ENCODE measurements at places on chromosomes 1 and 21. TPM values are rescaled to one million over a fixed set of nuclear protein-coding genes. Genes with fewer than 3 reads are reported as not detected.

Gene EVA1C
- 115 TPM for total RNA-seq

Gene SELL
- total RNA-seq: 8.5 TPM

Gene KCNN3
- total RNA-seq: 0.95 TPM

Gene RGS8
- not detected for total RNA-seq

Gene CXADR
- not detected for total RNA-seq

Gene NBPF6
- total RNA-seq: not detected

Gene SLC9C2
- total RNA-seq: not detected

Gene TMEM79
- total RNA-seq: 5.0 TPM

Gene CSMD2
- 3.0 TPM for total RNA-seq

Gene HSD3B1
- not detected for total RNA-seq

Gene HCRTR1
- not detected for total RNA-seq

Gene ETV3L
- total RNA-seq: not detected
